ENCODE measurements at places on chromosomes 11 and 22. TPM values are rescaled to one million over a fixed set of nuclear protein-coding genes. Genes with fewer than 3 reads are reported as not detected.

DNA sequence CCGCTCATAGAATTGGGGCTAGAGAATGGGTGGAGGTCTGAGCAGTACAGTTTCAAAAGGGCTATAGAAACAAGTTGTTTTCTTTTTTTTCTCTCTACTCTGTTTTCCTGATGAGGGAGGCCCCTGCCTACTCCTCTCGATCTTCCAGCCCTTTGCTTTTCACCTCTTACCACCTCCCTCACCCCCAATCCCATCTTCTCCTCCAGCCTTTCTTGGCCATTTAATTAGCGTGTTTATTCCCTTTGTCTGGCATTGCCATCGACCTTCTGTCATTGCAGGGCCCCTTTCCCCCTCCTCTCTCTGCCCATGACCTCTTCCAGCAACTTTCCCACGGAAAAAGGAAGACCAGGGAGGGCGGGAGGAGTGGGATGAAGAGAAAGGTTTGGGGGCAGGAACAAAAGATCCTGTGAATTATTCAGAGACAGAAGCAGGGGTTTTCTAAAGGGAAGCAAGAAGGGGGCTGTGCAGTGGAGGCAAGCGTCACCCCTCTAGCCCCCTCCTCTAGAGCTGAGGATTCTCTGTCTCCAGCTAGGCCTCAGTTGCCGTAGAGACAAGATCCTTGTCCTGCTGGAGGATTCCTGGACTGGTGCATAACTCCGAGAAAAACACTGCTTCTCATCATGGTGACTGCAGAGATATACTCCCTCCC lies 12.9 kb downstream of the DTX4 start:
- DNase-seq = no peak

- no peak for DNase-seq
Measured at GRCh38 chr11:132024587-132025295, 654.3 kb downstream of the NTM start.

GRCh38 chr11:121206810-121207209 lies 85.8 kb upstream of the SC5D start:
- no peak for DNase-seq

GRCh38 chr11:36383195-36383594 lies 87.1 kb downstream of the PRR5L start:
- no peak for DNase-seq

The IGSF9B gene
- 3.0 TPM for total RNA-seq

Data from mesenteric fat pad (tissue), 1 donor.